ENCODE measurements at places on chromosomes 7 and 10. TPM values are rescaled to one million over a fixed set of nuclear protein-coding genes. Genes with fewer than 3 reads are reported as not detected.

- peak; percentile 62 for DNase-seq
These were observed at the start of gene CH25H for GRCh38 chr10:89207181-89207800. TSS of gene CH25H (minus strand) at chr10:89207317. CDS start at chr10:89207292, 25 bp downstream.

DNA sequence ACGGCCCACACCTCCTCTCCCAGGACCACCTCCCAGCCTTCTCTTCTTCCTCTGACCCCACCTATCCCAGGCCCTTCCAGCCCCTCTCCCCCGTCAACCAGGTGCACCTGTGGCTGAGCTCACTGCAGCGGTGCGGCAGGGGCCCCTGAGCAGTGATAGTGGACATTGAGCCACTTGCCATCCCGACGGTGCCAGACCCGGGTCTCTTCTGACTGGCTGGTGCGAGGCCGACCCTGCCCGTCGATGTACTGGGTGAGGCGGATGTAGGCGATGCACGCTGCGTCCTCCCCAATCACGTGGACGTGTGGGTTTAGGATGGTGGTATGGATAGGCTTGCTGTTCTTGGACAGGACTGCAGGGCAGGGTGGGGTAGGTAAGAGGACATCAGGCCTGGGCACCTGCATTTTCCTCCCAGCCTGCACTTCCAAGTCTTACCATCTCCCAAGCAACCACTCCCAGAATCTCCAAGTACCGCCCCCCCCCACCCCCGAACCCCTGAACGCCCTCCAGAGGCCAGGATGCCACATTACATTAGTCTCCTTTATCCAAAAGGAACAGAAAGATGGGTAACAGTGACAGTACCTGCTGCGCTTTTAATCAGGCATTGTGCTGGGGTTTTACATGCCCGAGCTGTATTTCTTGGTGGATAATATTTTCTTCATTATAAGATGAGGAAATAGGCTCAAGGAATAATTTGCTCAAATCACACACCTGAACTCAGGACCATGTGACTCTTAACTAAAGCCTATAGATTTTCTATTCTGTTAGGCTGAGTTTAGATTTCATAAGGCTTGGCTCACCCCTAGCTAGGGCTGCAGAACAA is 3.7 kb upstream of the NDST2 start:
- DNase-seq: peak; percentile 42

GRCh38 chr10:123786896-123787295 is 104.7 kb downstream of the CPXM2 start:
- DNase-seq: no peak

DNA sequence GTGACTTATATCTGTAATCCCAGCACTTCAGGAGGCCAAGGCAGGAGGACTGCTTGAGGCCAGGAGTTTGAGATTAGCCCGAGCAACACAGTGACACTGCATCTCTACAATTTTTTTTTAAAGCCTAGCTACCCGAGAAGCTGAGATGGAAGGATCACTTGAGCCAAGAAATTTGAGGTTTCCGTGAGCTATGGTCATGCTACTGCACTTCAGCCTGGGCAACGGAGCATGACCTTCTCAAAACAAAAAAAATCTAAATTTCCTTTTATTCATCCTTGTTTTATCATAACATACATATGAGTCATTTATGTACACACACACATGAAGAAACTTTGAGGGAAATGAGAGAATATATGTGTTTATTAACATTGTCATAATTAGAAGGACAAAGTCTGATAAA is 277.5 kb upstream of the MAGI2 start:
- no peak for DNase-seq

GRCh38 chr7:137458399-137458798 is 114.9 kb upstream of the PTN start:
- DNase-seq: no peak

DNA sequence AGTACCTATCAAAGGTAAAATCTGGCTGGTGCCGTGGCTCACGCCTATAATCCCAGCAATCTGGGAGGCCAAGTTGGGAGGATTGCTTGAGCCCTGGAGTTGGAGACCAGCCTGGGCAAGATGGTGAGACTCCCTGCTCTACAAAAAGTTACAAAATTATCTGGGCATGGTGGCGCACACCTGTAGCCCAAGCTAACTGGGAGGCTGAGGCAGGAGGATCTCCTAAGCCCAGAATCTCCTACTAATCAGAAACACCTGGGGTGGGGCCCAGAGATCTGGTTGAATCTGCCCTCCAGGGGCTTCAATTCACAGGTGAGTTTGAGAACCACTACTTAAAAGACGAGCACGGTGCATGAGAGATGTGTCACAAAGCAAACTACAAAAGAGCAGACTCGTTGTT is 2.4 kb downstream of the PLA2G12B start:
- DNase-seq: no peak

GRCh38 chr10:70343712-70344111 is 38.7 kb downstream of the LRRC20 start:
- DNase-seq: no peak

DNA sequence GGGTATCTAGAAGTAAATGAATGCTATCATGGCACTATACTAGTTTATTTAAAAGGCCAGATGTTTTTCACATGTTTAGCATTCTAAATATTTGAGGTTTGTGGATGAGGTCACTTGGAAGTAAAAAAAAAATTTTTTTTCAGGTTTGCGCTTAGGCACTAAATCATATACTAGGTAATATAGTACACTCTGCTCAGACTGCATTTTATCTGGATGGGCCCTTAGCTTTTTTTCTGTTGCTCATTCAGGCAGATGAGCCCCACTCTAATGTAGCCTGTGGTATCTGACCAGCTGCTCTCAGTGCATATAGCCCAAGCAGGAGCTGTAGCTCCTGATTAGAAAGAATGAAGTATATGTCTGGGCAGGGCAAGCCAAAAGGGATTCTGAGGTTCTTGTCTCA is 210.1 kb downstream of the AUTS2 start:
- no peak for DNase-seq

- no peak for DNase-seq
These were observed 48.5 kb downstream of the HERPUD2 start for GRCh38 chr7:35646289-35647023.

DNA sequence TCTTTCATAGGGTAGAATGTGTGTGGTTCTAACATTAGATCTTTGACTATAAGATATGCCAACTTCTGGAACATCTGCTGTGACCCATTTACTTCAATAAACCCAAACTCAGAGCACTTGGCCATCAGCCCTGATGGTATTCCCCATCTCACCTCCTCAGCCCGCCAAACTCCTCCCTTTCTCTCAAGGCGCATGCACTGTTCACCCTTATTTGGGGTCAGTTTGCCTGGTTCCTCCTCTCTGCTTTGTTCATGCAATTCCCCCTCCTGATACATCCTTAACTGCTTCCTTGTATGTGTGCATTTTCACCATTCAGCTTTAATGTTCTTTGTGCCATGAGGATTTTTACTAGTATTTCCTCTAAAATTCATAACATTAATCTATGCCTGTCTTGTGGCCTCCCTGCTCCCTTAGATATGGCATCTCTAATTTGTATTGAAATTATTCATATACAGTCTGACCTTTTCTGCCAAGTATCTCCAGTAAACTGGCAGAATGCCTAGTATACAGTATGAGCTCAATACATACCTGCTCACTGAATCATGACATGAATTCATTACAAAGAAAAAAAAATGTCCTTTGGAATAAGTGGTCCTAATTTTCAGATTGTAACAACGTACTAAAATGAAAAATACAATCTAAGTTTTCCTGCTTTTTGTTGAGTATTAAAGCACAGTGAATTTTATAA is 336.8 kb upstream of the IGFBP3 start:
- no peak for DNase-seq

DNA sequence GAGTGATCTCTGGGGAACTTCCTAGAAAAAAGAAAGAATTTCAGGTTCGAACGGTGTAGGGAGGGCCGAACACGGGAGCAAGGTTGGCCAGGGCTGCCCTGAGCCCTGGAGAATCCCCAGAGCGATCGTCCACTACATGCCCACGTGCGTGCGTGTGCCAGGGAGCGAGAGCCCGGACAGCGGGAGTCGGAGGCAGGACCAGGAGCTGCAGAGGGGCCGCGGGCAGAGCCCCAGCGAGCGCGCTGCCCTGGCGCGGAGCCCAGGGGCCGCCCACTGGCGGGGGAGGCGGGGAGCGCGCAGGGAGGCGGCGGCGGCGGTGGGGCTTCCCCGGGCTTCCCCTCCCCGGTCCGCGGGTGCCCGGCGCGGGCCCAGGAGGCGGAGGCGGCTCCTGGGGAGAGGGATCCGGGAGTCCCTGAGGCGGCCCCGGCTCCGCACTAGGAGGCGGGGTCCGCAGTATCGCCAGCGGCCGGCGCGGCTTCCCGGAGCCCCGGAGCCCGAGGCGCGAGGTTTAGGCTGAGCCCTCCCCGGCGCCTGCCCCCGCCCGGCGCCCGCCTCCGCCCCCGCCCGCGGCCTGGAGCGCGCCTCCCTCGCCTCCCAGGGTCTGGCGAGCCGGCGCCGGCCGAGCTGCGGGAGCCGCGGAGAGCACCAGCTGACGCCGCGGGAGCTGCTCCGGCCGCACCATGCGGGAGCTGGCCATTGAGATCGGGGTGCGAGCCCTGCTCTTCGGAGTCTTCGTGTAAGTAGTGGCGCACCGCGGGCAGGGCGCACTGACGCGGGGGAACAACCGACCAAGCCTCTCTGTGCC is at the start of gene PLPP4:
PLPP4 (plus strand) TSS at position 602 of the 805 bp plus-strand sequence; CDS start at position 681, 79 bp downstream.
- peak; percentile 52 for DNase-seq

GRCh38 chr10:127737563-127738511 is 852 bp downstream of the FOXI2 start:
- DNase-seq: peak; percentile 33

DNA sequence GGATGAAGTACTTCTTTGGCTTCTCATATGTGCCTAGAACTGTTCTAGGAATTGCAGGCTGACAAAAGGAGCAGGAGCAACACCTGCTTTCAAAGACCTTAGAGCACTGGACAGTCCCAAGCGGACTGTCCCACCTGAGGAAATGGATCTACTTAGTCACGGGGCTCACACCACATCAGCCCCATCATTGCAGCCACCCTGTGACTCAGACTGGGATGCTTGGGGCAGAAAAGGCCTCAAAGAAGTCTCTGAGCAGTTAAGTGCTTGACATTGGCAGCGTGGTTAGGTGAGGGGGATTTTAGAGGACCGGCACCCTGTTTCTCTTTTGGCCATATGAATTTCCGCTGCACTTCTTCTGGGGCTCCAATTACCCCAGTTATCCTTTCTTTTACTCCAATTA is 256.6 kb downstream of the USP6NL start:
- no peak for DNase-seq

- no peak for DNase-seq
These were observed 488.5 kb downstream of the DNAJB6 start for GRCh38 chr7:157825325-157825724.

DNA sequence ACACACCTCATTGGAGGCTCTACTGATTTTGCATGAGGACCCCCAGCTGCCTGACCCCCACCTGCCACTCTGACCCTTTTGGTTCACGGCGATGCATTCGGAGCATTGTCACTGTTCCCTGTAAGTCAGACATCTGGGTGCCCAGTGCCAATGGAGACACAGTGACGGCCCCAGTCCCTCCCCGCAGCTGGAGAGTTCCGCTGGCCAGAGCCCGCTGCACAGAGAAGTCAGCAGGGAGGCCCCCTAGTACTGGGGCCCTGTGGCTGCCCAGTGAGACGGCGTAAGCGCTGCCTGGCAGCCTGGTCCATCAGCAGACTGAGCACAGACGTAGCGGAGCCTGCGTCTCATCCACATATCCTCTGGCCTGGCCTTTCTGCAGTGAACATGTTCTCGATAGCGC is 77.5 kb downstream of the NKX6-2 start:
- no peak for DNase-seq

GRCh38 chr7:115066050-115066449 is 144.2 kb downstream of the MDFIC start:
- no peak for DNase-seq

DNA sequence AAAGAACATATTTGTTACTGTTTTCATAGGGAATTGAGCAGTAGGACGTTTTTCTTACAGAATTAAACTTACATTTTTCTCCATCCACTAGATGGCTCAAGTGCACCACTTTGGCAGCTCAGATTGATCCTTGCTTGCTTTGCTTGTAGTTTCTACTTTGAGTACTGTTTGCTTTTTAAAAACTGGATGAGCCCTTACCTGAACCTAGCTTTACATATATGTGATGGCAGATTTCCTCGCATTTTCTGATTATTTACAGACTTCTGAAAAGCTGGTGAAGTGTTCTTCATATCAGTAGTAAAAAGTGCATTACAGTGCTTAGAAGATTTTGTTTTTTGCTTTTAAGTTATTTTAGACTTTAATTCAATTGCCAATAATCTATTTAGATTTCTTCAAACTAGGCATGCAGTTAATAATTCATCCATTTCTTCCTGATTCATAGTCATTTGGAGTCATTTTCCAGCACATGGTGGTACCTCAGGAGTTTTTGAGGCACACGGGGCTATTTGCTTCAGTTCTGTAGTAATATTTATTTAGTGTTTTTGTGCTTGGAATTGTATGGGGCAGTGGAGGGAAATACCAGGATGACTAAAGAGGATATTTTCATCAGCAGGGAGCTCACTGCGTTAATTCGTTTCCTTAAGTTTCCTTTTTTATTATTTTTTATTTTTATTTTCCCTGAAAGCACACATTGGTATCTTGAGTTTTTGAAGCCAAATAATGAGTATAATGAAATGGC is 57.3 kb downstream of the MAPK8 start:
- DNase-seq: no peak

DNA sequence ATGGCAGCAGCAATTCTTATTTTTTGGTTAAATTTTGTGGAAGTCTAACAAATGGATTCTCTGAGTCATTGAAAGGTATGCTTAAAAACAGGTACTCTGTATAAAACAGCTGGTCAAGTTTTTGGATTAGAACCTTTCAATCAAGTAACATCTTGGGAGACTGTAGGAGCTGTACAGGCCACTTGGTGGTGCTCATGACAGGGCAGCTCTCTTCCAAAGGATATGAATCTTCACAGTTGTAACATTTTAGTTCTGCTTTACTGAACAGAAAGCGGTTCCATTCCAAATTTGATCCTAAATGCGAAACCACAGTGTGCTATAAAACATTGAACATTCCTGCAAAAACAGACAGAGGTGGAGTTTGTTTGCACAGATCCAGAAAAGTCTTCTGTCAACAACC is 44.5 kb upstream of the AGR3 start:
- DNase-seq: no peak

DNA sequence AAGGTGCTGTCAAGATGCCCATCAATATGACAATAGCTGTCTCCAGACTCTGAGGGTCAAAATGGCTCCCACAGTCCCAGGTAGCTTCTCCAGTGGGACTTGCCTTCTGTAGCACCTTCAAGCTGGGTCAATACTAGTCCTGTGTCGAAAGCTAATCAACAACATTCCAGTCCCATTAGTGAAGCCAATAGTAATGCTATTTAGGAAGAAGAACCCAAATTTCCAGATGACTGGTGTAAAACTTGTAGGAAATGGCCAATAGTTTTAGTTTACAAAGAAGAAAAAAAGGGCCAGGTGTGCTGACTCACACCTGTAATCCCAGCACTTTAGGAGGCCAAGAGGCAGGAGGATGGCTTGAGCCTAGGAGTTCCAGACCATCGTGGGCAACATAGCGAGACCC is 2.0 kb upstream of the SPOCK2 start:
- DNase-seq: no peak

Gene GCK
- total RNA-seq: 4.5 TPM

Gene CDHR3
- 19.1 TPM for total RNA-seq

Gene AKR1C4
- total RNA-seq: not detected

Gene FIS1
- 122 TPM for total RNA-seq

Gene PHYH
- total RNA-seq: 35.1 TPM

Gene ZNF117
- 9.2 TPM for total RNA-seq

Gene CCDC172
- 3.0 TPM for total RNA-seq

Gene ATRNL1
- 28.7 TPM for total RNA-seq

Gene HMX3
- not detected for total RNA-seq

Gene PNLIPRP1
- total RNA-seq: 0.68 TPM
